ENCODE measurements at places on chromosomes 4 and X. TPM values are rescaled to one million over a fixed set of nuclear protein-coding genes. Genes with fewer than 3 reads are reported as not detected.
A peak's percentile ranks its signal among the peaks of the same experiment; 100 is the strongest.

- no peak for DNase-seq
These were observed 1851.2 kb upstream of the ADGRL3 start for GRCh38 chr4:59348949-59349348.

DNA sequence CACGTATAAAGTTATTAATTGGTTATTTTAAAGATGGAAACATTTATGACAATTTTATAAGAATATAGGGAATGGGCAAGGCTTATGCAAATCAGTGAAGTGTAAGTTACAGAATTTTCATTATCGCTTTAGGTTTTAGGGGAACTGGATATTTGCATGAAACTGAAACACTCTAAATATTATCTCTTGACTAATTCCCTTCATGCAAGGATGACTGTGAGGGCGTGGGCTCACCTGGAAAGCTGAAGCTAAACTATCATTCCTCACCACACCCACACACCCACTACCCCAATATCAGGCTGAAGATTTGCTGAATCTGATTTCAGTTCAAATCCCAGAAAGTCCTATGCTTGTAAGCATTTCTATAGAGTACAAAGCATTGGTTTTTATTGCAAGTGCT lies 81.7 kb upstream of the ARHGAP24 start:
- DNase-seq: no peak

DNA sequence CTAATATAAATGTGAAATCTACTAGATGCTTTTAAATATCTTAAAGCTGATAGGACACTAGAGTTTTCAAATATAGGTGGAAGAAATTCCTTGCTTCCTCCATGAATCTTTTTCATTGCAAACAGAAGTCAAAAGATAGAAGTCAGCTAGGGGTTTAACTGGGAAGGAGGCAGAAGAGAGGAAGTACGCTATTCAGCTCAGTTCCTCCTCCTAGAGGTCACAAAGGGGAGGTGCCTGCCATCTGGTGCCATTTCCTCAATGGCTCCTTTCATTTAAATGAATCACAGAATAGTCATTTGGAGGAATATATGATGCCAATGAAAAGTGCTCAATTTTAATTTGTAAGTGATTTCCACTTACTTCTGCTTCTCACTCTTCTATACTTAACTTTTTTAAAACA lies 8.5 kb downstream of the COL25A1 start:
- peak; percentile 49 for DNase-seq

- no peak for DNase-seq
These were observed 1.8 kb upstream of the GABRQ start for GRCh38 chrX:152635941-152636340.

- DNase-seq: no peak
These were observed 870.9 kb upstream of the FRG1 start for GRCh38 chr4:189069772-189070171.

DNA sequence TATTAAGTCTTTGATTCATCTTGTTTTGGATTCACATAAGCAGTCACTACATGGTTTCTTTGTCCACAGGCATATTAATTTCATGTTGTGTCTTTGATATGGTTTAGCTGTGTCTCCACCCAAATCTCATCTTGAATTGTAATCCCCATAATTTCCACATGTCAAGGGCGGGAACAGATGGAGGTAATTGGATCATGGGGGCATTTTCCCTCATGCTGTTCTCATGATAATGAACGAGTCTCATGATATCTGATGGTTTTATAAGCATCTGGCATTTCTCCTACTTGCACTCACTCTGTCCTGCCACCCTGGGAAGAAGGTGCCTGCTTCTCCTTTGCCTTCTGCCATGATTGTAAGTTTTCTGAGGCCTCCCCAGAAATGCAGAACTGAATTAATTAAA lies 1811.2 kb upstream of the PCDH10 start:
- no peak for DNase-seq

DNA sequence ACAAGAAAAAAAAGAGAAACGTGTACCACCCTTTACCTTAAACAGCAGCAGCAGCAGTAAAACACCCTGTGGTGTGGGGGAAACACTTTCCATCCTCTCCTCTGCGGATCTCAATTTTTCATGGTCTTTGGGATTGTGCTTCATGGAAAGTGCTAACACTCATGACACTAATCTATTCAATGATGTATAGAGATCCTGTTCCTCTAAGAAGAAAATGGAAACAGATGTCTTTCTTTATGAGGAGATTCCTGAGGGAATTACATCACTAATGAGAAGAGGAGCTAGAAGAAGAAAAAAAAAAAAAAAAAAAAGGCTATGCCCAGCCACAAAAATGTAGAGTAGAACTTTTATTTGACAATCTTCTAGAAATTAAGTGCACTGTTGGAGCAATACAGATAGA lies 62.9 kb upstream of the NDST3 start:
- DNase-seq: no peak

GRCh38 chrX:71992711-71993110 lies 82.1 kb downstream of the NHSL2 start:
- peak; percentile 84 for DNase-seq

DNA sequence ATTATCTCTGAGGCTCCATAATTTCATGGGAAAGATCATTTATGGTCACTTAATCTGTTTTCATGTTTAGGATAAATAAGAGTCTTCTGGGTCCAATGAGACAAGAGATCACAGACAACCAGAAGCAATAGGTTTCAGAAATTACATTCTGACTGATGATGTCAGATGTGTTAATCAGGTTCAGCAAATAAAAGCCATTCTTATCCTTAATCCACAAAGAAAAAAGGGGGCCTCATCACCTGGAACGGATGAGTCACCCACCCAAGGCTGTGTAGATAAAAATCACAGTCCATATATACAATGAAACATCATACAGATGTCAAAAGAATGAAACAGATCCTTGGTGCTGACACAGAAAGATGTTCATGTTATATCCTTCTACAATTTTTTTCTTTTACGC lies 36.6 kb downstream of the SYTL4 start:
- no peak for DNase-seq

Gene CT45A2
- total RNA-seq: not detected

Gene STBD1
- total RNA-seq: 0.52 TPM

Gene DKC1
- 116 TPM for total RNA-seq

All from activated CD8-positive, alpha-beta memory T cell treated with anti-CD3 and anti-CD28 coated beads, Interleukin-2, amount 10 ng/mL, durations not matched to agents 7 days and 5 days (primary cell).